ENCODE measurements at places on chromosomes 7 and 10.

- DNase-seq = no peak
These were observed 66.5 kb downstream of the VPS50 start for GRCh38 chr7:93298671-93299070.

DNA sequence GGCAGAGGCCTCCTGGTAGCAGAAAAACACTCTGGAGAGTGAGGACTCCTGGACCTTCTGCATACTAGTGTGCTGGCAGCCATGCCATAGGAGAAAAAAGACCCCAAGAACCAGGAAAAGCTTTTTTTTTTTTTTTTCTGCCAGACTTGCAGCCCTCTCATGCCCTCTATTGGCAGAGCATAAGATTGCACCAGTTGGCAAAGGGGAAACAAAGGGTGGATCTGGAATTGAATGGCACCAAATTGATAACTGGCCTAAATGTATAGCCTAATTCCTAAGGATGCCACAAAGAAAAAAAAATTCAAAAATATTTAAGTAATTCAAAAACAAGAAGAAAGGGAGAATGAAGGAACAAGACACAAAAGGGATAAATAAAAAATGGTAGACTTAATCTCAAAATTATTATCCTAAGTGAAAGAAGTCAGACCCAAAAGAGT lies 112.5 kb upstream of the GHITM start:
- DNase-seq = no peak

DNA sequence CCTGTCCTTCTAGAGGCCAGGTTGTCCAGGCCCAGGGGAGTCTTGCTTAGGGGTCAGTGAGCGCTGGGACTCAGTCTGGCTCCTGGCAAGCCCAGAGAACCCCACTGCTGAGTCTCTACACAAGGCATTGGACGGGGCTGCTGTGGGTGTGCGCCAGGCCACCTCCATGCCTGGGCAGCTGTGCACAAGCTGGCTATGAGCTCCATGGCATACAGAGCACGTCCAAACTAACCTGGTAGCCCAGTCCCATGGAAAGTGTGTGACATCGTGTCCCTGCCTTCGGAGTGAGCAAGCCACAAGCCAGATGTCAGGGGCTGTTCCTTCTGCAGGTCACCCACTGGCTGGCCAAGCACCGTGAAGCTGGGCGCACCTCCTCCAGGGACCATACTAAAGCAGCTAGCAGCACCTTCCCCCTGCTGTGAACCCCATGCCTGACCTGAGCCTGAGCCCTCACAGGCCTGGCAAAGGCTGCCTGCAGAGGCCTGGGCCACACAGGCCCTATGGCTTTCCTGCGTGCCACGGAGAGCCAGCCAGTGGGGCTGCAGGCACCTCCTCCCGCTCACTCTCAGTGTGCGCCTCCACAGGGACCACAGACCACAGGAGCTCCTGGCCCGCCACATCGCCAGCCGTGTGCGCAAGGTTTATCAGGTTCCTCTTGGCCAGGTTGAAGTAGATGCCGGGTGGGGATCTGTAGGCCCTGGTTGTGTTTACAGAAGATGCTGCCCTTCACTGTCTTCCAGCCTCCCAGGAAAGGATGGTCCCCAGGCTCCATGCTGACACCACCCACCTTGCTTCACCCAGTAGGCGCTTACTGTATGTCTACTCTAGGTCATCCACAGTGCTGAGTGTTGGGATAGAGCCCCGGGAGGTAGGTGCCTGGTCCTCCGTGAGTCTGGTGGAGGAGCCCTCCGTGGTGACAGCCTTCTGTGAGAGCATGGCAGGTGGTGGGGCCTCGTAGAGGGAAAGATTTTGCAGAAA lies 219.7 kb downstream of the EBF3 start:
- no peak for DNase-seq

GRCh38 chr10:109450702-109451101 lies 472.6 kb downstream of the XPNPEP1 start:
- no peak for DNase-seq

GRCh38 chr10:72009425-72010081 lies 45.4 kb downstream of the CHST3 start:
- DNase-seq = no peak

- no peak for DNase-seq
These were observed 4.1 kb downstream of the OR2F1 start for GRCh38 chr7:143958781-143959180.

DNA sequence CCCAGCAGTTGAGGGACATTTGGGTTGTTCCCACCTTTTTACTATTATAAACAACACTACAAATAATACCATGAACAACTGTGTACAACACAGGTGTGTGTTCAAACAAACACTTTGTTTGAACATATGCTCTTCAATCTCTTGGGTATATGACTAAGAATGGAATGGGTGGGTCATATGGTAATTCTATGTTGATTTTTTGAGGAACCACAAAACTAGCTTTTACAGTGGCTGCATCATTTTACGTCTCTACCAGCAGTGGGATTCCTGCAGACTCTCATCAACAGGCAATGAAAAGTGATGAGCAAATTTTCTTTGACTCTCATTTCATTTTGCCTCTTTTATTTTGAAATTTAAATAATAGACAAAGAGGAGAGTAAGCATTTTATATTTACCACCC lies 116.9 kb upstream of the KLF14 start:
- DNase-seq = no peak

- no peak for DNase-seq
These were observed 1.3 kb upstream of the ZCCHC24 start for GRCh38 chr10:79446758-79447084.

DNA sequence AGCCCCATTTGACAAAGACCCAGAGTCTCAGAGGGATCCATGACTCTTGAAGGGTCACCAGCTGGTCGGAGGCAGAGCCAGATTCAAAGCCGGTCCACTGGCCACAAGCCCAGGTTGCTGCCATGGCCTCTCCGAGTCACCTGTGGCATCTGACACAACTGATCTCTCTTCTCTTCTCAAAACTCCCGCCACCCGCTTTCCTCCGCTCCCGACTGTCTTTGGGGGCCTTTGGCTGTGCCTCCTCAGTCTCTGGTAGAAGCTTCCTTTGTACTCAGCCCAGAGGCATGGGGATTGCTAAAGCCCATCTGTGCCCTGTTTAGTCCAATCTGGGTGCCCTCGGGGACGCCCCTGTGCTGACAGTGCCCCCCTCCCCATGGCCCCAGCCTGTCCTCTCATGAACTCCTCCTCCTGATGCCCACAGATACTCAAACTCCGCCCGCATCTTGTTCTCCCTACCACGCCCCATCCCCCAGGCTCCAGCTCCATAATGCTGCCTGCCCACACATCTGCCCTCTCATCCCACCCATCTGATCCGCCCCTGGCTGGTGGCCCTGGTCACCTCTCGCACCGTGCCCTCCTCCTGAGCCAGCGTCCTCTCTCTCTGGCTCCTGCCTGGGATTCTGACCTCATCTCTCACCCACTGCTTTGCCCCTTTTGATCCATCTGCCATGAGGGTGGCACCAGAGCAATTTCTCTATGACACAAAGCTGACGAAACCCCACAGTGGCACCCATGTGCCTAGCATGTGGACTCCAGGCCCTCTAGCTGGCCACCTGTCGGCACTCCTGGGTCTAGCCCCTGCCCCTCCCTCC lies 150.6 kb downstream of the SLIT1 start:
- DNase-seq = no peak

DNA sequence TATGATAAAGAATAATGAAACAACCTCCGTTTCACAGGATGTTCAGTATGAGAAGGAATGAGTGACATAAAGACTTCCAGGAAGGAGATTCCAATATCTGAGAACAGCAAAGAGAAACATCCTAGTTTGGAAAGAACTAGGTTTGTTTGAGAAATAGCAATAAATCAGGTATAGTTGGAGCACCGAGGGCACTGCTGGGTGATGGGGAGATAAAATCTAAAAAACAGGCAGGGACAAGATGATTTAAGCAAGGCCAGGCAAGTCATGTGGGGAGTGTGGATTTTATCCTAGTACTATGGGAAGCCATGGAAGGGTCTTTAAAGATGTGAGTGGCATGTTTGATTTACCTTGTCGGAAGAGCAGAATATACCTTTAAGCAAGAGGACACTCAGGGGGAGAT lies 169.7 kb downstream of the SPAG6 start:
- DNase-seq = no peak

DNA sequence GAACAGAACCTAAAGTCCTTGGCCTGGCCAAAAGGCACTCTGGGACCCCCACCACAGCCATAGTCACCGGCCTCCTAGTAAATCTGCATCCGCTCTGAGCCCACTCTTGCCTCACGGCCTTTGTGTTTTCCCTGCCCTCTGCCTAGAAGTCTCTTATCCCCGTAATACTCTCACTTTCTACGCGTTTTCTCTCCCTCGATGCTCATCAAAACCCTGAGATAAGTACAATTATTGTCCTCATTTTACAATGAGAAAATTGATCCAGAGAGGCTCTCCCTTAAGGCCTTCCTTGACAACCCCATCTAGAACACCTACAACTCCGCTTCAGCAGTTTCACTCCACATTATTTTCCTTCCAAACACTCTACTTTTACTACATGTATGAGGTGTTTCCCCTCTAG lies 1.5 kb upstream of the SFXN4 start:
- no peak for DNase-seq

GRCh38 chr10:22846294-22846693 lies 81.6 kb upstream of the ARMC3 start:
- no peak for DNase-seq

DNA sequence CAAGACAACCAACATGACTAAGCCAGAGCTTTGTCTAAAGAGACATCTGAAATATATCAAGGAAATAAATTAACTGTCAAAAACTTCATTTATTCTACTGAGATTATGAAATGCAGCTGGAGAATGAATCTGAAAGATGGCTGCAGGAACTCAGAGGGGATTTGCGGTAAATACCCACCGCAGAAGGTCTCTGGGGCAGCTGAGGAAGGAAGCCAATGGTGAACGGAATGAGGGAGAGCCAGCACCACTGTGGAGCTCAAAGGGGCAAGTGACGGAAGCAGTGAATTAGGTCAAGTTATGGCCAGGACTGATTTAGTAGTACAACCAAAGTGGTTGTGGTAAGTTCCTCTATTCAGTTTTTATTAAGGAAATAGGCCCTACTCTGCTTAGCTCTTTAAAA lies 215.3 kb upstream of the GLI3 start:
- no peak for DNase-seq

- DNase-seq = no peak
These were observed 52.1 kb downstream of the GNAI1 start for GRCh38 chr7:80186721-80187120.

GRCh38 chr10:92387289-92387940 lies 96.4 kb downstream of the MARCHF5 start:
- DNase-seq = no peak

- no peak for DNase-seq
These were observed 3.2 kb downstream of the AMZ1 start for GRCh38 chr7:2691011-2691707.

DNA sequence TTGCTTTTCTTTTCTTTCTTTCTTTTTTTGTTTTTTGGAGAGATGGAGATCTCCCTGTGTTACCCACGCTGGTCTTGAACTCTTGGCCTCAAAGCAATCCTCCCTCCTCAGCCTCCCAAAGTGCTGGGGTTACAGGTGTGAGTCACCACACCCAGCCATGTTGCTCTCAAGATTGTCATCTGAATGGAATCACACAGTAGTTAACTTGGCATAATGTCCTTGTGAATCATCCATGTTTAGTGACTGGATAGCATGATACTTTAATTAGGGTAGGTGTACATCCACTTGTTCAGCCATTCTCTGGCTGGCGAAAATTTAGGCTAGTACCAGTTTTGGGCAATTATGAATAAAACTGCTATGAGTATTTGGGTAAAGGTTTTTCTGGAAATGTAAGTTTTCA lies 15.4 kb upstream of the GRB10 start:
- DNase-seq = no peak

- DNase-seq = no peak
These were observed 747.9 kb upstream of the GALNT17 start for GRCh38 chr7:70384024-70384423.

DNA sequence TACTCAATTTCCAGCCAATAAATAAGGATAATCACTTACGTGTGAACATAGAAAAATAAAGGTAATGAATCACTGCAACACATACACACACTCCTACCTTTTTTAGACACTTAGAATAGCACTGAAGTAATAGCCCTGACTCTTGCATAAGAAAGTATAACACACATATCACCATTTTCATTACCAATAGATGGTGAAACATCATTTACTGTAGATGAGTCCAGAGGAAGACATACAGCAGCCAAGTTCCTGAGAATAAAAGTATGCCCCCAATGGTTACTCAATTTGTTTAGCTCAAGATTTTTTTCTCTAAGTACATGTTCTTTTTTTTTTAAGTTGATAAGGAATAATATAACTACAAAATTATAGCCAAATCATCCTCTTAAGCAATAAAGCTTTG lies 316.3 kb downstream of the PARD3 start:
- DNase-seq = no peak

GRCh38 chr10:127429601-127430312 lies 119.4 kb upstream of the NPS start:
- no peak for DNase-seq

GRCh38 chr7:40597517-40597916 lies 462.7 kb downstream of the SUGCT start:
- no peak for DNase-seq

DNA sequence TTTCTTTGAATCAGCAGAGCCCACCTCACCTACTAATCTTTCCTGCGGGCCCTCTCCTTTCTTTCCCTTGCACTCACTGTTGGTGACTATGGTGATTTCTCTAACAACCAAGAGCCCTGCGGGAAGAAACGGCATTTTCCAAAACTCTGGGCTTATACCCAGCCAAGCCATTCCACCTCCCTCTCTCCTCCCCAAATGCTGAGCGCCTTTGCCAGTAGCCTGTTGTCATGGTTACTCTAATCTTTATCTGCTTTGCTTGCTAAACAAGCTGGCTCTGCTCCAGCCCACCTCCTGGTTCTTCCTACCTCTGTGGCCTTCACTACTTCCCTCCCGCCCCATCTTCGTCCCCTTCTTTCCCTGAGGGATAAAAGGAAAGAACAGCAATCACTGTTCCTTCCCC lies 86.7 kb downstream of the DGKI start:
- no peak for DNase-seq

DNA sequence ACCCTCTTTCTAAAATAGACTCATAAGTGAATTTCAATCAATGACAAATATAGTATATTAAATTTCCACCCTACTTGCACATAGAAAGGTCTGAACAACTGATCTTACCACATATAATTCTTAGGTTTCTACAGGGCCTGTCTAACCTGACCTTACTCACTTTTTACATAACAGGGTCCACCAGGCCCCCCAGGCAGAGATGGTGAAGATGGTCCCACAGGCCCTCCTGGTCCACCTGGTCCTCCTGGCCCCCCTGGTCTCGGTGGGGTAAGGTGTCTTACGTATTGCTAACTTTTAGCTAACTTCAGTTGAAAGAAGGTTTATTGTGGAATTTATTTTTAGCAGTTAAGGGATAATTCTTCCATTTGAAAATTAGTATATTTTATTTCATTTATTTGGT lies 5.3 kb downstream of the COL1A2 start:
- no peak for DNase-seq

DNA sequence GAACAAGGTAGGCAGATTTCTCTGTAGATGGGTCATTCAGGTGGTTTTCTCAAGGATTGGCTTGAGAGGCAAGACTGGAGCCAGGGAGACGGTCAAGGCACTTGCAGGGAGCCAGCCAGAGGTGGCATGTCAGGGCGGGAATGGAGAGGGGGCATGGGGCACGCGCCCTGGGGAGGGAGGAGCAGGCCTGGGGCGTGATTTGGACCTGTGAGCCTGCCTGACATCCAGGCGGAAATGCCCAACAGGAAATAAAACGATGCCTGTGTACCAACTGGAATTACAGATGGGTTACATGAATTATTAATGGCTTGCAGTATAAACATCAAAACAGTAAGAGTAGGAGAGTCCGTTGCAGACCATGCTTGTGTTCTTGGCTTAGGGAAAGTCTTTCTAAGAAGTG lies 8.6 kb upstream of the SUN1 start:
- no peak for DNase-seq
